Activated gamma-delta T cell (primary cell): ENCODE measurements at places on chromosomes 1 and 21.

GRCh38 chr1:234435620-234436019, 43.4 kb downstream of the TARBP1 start:
- no peak for DNase-seq

DNA sequence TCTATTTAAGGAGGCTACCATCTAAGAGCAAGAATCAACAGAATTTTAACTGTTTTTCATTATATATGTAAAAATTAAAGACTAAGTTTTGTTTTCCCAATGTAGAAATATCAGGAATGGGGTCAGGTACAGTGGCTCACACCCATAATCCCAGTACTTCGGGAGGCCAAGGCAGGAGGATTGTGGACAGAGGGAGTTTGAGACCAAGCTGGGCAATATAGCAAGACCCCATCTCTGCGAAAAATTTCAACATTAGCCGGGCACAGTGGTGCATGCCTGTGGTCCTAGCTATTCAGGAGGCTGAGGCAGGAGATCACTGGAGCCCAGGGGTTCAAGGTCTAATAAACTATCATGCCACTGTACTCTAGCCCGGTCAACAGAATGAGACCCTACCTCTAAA, 5.3 kb downstream of the LRRC40 start:
- DNase-seq: no peak

GRCh38 chr1:35605071-35605866, 32.2 kb downstream of the TFAP2E start:
- DNase-seq: no peak

DNA sequence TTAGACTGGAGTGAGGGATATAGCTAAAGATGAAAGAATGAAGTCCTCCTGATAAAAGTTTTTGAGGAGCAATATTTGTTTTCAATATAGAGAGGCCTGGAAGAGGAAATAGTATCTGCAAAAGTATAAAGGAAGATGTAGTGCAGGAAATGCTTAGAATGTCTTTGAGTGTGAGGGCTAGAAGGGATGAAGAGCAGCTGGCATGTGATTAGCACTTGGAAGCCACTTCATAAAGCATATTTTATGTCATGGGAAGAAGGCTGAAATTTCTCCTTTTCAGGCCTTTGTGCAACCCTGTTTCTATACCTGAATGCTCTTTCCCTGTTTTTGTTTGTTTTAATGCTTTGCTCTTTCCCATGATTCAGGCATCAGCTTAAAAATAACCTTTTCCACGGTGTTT, 323.3 kb upstream of the DEPDC1 start:
- no peak for DNase-seq

DNA sequence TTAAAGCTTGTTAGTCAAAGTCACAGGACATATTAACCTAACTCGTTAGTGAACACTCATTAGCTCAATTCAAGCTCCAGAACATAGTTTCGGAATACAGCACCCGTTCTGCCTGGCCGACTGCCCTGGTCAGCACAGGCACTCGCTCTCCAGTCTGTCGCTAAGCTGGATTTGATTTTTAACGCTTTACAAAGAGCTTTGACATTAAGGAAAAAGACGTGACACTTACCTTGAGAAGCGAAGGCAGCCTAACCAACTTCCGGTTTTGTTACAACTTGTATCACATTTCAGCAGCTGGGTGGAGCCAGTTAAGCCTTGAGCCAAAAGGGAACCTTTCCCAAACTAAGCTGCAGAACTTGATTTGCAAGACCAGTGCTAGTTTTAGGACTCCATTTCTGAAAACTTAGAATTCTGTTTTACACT, at the start of gene FRRS1:
TSS of gene FRRS1 (minus strand) at position 258 of the 423 bp plus-strand sequence. CDS start 17,867 bp downstream, outside the sequence.
- no peak for DNase-seq
